SHP77 (cell line): ENCODE measurements at places on chromosomes 1 and 21.
A peak's percentile ranks its signal among the peaks of the same experiment; 100 is the strongest.

DNA sequence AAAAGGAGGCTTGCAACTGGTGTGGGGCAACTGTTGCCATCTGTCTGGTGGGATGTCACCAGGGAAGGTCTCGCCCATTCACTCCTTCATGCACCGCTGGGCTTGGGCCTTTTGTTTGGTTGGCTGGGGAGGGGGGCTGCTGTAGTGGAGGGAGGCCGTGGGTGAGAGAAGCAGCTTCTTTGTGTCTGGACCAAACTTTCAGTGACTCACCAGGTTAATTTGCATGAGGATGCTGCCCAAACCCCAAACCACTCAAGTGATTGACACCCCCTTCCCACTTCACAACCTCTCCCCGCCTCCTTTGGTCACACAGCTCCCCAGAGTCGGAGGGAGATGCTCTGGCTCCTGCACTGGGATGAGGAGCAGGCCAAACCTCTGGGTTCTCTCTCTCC lies 19.7 kb downstream of the BTG2 start:
- peak; percentile 70 for DNase-seq

GRCh38 chr1:64969305-64970046 lies 3.1 kb upstream of the JAK1 start:
- DNase-seq, result no peak

DNA sequence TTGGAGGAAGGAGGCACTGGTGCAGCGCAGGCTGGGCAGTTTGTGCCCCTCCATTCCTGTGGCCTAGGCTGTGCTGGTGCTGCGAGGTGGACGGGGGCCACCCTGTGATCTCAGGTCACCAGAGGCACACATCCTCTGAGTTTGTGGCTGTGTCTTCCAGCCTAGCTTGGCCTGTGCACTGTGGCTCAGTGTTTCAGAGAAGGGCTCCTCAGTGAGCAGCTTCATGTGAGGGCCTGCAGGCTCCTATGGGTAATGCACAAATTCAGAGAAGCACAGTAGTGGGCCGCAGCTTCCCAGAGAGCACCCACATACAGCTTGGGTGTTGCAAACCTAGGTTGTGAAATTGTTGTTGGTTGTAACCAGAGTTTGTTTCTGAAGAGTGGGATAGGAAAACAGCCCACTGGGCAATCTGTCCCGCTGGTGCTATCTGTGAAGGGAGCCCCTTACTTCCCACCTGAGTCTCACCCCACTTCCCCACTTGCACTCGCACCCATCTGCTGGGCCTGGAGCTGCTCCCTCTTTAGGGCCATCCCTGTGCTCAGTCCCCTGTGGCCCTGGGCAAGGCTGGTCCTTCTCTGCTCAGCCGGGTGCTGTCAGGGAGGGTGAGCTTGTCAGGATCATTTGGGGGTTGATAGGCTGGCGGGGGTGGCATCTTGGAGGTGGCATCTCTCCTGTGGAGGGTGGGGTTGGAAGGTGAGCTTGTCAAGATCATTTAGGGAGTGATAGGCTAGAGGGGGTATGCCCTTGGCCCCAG lies 30.2 kb downstream of the SNAP47 start:
- no peak for DNase-seq

GRCh38 chr21:26790296-26790695 lies 54.9 kb downstream of the ADAMTS1 start:
- no peak for DNase-seq

DNA sequence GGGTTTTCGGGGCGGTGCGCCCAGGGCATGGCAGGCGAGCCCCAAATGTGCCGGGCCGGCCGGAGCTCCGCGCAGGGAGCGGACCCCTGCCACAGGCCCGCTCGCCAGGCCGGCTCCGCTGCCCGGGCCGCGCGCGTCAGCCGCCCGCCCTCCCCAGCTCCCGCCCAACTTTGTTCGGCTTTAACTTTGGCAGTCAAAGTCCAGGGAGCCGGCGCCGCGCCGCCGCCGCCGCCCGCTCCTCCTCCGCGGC lies 488 bp downstream of the SLC35D1 start:
- DNase-seq, result peak; percentile 12

- DNase-seq, result no peak
Measured at GRCh38 chr1:67188137-67188536, 21.9 kb downstream of the IL23R start.

DNA sequence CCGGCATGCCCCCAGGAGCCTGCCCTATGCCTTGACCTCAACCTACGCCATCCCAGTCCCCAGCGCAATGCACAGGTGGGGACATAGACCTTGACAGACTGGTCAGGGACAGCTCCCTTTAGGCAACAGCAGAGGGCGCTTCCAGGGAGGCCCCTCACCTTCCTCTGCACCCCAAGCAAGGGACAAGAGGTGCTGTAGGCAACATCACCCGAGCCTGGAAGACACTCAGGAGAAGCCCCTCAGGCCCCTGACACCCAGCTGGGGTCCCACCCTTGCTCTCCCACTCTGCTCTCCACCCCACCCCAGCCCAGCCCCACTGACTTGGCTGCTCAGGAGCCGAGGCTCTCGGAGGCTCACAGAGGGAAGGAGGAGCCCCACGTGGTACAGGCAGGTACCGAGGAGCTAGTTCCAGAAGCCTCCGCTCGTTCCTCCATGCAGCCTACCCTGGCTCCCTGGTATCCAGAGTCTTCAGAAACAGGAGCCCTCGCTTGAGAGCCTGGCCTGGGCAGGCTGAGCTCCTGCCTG lies 2.4 kb upstream of the WNT3A start:
- DNase-seq, result no peak

DNA sequence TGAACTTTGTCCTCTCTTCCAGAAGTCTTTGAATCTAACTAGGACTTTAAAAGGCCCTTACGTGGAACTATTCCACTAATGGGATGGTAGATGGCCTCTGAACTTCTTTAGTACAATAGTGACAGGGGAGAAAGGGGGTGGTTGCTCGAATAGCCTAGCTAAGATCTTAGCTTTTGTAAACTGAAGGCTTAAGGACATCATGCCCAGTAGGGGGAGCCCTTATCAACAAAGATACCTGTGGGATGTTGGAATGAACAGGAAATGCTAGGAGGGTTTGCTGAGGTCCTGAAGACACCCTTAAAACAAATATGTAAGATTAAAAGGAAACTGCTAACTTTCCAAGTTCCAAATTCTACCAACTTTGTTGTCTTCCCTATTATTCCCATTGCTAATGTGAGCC lies 33.2 kb downstream of the NHLH2 start:
- DNase-seq, result peak; percentile 65

DNA sequence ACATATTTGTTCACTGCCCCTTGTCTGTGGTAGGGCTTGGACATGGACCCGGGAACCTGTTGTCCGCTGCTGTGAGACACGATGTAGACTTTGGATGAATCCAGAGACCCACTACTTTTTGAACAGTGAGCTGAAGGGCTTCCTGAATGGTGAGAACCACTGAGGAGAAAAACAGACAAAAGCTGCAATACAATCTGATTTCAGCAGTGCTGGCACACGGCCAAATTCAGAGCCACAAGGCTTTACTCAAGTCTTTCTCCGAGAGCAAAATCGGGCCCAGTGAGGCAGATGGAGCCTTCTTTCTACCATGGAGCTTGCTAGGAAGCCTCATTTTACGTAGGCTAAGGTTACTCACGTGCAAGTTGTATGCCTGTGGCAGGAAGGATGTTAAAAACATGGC lies 197.6 kb downstream of the SIPA1L2 start:
- no peak for DNase-seq

- DNase-seq, result no peak
Measured at GRCh38 chr1:234619794-234620247, 9.8 kb upstream of the IRF2BP2 start.

GRCh38 chr1:99069146-99069545 lies 64.5 kb upstream of the PLPPR5 start:
- no peak for DNase-seq

DNA sequence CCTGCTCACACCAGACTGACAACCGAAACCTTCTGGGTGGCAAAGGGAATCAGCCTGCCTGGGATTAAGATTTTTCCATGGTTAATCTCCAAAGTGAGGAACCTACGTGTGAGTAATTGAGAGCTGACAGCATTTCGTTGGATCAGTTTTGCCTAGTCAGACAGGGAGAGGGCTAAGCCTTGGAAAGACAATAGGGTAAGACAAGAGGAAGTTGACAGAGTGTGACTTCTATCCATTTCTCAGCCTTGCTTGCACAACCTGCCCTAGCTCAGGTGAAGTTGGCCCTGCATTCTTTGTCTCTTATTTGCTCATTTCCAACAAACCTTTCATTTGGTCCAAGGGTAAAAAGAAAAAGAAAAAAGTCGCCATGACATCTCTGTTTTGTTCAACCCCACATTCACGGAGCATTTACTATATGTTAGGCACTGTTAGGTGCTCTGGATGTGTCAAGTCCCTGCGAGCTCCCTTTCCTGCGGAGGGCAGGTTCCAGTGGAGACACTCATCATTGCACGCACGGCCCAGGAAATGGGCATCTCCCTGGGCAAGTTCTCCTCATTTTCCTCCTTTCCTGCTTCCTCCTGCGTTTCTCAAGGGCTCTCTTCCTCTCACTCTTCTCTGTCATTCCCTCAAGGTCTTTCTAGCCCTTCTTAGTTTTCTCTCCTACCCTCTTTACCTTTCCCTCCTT lies 23.3 kb downstream of the KIRREL1 start:
- DNase-seq, result no peak

DNA sequence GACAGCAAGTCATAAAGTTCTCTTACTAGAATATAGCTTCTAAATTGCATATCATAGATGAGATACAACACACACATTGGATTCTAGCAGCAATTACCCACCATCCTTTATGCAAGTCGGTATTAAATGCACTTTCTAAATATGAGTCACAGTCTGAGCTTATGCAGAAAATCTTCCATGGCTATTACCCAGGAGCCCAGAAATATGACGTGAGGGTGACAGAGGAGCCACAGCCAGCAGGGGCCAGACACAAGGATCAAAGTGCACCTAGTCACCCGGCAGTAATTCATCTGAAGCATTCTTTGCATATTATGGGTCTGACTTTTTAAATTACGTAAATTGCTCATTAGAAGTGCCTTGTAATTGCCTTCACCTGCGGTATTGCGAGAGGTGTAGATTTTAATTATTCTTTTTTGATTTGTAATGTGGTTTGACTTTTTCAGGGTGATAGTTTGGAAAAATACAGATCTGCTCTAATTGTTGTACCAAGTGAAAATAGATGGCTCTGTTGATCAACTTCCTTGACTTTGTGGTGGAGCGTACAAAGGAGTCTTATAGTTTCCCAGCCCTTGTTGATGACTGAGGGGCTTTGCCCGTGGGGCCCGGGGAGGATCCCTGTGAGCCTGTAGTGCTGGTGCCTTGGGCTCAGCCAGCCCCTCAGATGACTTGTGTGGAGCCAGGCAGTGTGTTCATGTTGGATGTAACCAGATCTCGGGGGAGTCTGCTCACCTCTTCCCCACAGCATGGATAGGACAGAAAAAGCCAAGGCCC lies 470.0 kb upstream of the VAMP3 start:
- no peak for DNase-seq

- no peak for DNase-seq
Measured at GRCh38 chr1:14750490-14750889, 152.0 kb downstream of the KAZN start.

GRCh38 chr1:234780112-234780511 lies 170.1 kb upstream of the IRF2BP2 start:
- no peak for DNase-seq

DNA sequence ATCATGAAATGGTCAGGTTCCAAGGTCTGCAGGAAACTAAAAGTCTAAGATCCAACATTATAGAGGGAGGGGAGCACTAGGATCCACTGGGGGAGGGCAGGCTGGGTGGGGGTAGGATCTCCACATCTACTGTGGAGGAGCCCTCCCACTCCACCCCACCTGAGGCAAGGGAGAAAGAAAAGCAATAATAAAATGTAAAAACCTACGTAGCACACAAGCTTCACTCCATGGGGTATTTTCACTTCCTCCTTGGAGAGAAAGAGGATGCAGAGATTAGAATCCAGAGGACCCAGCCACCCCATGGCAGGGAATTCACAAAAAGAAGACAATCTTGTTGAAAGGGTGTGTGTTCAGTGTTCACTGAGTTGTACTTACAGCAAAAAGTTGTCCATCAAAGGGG lies 14.4 kb downstream of the SPOCD1 start:
- no peak for DNase-seq

DNA sequence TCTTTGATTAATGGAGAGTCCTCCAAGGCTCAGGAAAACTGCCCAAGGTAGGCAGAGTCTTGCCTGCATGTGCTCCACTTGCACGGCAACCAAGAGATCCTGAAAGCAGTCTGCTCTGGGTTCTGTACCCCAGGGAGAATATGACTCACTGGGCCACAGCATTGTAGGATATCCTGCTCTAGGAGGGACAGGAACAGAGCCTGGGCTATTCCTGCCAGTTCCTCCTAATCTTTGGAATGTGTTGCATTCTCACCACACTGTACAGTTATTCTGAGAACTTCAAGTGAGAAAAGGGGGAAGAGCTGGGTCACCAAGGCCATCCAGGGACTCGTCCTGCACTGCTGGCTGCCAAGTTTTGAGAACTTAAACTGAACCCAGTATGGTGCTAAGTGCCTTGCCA lies 278.5 kb downstream of the MATN1 start:
- DNase-seq, result no peak

- no peak for DNase-seq
Measured at GRCh38 chr1:204157962-204158361, 6.1 kb upstream of the ETNK2 start.

DNA sequence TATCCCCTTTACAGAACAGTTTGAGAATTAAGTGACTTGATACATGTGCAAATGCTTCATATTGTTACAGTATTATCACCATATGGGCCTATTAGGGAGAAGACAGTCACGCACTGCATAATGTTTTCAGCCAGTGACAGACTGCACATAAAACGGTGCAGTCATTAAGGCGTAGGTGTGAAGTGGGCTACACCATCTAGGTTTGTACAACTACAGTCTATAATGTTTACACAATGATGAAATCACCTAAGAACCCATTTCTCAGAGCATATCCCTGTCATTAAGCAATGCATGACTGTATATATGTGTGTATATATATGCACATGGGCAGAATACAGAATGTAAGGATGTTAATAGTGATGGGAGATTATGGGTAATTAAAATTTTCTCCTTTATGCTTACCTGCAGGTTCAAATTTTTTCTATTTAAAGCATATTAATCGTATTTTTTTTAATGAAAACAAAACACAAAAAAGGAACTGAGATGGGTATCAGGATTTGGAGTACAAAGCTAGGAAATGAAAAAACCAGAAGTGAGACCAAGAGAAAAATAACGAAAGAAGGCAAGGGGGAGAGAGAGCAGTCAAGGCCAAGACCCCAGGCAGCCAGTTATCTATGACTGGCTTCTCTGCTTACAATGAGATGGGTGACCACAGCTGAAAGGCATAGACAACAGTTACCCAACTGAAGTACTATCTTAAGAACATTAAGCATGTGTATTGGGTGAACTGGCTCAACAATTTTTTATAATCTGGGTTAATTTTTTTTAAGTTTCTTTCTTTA lies 122.9 kb upstream of the DAB1 start:
- DNase-seq, result no peak

DNA sequence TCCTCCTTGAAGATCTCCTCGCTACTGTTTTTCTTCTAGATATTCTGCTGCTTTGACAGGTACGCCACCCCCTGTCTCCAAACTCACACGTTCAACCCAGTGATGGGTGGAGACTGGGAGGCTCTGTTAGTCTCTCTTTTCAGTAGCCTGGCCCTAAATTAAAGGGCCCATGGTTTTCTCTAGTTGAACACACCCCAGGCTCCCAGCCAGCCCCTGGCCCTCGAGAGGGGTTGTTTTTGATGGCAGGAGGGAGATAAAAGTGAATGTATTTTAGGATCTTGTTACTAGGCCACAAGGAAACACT lies 21.6 kb upstream of the CLDN14 start:
- no peak for DNase-seq
